Heart left ventricle (tissue), 16 donors: ENCODE measurements at places on chromosomes 7 and 10. TPM values are rescaled to one million over a fixed set of nuclear protein-coding genes. Genes with fewer than 3 reads are reported as not detected.

GRCh38 chr10:104617831-104618230 lies 23.3 kb upstream of the SORCS3 start:
- DNase-seq = no peak

DNA sequence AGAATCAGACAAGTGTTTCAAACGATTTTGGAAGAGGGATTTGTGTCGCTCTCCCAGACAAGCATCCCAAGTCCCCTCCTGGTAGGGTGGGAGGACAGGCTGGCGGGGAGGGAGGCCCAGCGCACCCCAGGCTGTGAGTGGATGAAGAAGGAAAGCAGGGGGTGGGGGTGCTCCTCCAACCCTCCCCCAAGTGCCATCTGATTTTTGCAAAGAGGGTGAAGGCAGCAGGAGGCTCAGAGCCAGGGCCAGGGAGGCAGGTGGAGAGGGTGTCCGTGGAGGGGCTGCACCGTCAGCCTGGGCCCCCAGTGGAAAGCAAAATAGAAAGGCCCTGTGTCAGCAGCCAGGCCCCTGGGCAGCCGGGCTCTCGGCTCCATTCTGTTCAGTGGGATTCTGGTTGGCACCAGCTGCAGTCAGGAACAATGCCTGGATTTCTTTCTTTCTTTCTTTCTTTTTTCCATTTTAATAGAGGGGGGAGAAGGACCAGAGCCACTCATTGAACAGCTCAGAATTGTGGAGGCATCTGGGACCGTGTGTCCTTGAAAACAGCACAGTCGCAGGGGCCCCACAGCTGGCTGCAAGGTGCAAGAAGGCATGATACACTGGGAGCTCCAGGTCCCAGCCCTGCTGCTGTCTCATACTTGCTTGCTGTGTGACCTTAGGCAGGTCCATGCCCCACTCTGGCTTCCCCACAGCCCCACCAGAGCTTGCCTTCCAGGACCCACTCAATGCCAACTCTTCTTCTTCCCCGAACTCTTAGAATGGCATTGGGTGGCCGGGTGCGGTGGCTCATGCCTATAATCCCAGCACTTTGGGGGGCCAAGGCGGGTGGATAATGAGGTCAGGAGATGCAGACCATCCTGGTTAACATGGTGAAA lies 7.1 kb upstream of the ZMIZ1 start:
- peak; percentile 14 for DNase-seq

DNA sequence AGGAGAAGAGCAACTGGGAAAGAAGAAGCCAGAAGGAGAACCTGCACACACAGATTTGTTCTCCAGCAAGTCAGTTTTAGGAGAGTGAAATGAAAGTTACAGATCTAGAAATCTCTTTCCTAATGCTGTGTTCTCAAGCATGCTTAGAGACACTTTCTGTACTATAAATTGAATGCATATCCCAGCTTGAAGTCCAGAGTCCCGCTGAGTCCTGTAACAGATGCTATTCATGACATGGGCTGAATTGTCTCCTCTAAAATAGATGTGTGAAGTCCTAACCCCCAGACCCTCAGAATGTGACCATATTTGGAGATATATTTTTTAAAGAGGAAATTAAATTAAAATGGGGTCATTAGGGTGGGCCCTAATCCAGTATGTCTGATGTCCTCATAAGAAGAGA lies 46.9 kb upstream of the GJD4 start:
- no peak for DNase-seq

DNA sequence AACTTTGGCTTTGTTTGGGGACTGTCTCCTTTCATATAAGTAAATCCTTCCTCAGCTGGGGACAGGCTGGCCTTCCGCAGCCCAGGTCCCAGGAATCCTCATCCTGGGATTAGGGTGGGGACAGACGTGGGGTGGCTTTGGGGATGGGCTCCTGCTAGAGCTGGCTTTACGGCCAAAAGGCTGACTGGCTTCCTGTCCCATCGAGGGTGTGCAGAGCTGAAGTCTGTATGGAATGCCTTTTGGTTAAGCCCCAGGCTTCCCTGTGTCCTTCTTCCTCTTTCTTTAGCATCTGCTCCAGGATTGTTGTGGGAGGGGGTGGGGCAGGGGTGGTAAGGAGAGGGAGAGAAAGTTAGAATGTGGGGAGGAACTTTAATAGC lies 59.4 kb upstream of the AQP1 start:
- DNase-seq = no peak

- DNase-seq = no peak
Observed at GRCh38 chr10:23412223-23412622, 26.7 kb upstream of the OTUD1 start.

DNA sequence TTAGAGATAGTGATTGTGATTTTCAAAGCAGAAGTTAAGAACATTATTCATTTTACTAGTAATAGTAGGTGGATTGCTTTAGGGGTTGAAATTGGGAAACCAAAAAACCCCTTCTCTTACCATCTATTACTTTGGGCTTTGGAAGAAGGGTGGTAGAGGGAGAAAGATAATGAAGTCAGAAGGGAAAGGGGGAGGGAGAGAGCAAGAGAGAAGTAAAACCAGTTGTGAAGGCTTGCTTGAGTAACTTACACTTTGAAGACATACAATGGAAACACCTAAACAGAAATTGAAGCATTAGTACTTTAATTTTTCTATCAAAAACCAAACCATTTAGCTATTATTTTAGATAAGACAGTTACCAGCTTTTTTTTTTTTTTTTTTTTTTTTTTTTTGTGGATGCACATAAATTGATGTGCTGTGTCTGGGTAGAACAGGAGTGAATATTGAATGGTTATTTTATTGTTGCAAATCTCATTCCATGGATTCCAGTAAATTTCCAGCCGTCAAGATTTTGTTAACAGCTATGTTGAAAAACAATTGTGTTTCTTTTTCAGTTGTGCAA lies 5.5 kb downstream of the PRKAR2B start:
- DNase-seq = no peak

- DNase-seq = no peak
Observed at GRCh38 chr7:158160199-158160598, 427.4 kb downstream of the PTPRN2 start.

DNA sequence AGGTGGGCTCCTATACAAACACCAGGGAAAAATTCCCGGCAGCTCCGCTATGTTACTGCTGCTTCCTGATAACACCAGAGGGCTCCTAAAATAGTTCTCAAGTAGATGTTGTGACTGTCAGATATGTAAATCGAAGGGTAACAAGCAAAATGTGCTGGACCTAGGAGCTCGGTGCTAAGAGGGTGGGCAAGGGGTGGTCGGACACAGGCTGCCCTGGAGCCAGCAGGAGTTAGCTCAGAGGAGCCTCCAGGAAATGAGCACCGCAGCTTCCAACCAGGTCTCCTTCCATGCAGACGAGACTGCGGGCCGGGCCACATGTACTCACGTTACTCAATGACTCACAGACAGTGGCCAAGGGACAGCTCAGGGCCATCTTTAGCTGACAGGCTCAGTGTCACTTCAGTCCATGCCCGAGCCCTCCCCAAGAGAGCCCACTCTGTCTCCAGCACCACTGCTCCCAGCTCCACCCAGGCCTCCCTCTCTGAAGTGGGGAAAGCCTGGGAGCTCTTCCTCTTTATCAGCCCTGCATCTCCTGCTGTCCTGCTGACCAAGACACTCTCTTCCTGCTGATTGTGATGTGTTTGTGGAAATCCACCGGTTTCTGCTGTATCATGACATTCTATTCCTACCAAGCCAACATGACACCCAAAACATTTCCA lies 37.2 kb upstream of the TMEM273 start:
- no peak for DNase-seq

DNA sequence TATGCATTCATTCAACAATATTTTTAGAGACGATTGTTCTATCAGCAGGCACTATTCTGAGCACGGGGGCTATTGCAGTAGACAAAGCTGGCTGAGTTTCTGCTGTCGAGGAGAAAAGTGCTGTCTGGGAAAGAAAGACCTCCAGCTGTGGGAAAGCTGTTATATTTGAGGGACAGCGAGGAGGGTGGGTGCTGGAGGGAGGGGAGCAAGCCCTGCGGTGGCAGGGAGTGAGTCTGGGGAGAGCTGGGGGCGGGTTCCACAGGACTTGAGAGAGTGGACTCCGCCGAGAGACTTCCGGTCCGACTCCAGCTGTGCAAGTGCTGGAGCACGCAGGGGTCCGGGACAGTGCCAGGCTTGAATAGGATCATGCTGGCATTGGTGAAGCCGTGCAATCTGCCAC lies 602.1 kb upstream of the FOXK1 start:
- DNase-seq = no peak

The ARHGEF5 gene
- 2.2 TPM for total RNA-seq

The INHBA gene
- total RNA-seq = 0.19 TPM

The NODAL gene
- 0.22 TPM for total RNA-seq
